ENCODE measurements at places on chromosomes 11 and 22. TPM values are rescaled to one million over a fixed set of nuclear protein-coding genes. Genes with fewer than 3 reads are reported as not detected.

DNA sequence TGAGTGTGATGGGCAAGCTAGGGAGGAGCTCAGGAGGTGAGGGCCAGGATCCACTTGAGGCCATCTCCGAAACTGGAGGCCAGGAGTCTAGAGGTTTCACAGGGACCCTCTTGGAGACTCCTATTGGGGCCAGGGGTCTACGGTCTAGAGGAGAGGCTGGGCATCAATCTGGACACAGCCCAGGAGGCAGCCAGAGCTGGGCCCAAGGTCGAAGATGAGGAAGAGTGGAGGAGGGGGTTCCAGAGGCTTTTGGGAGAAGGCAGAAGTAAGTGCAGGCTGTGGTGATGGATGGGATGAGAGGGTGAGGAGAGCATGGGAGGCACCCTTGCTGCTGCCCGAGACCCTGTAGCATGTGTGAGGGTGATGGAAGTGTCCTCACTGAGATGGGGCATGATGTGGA, 56.6 kb downstream of the LRRC32 start:
- H3K4me1 ChIP-seq: peaks cover 16% of the 10 kb centered on the region
- peak overlapping the region; percentile 57 for H3K27ac ChIP-seq
- peaks cover 3% of the 10 kb centered on the region for H3K36me3 ChIP-seq

GRCh38 chr11:31102875-31103274, 266.7 kb downstream of the DCDC1 start:
- no peaks in the 10 kb centered on the region for H3K4me1 ChIP-seq
- no peak overlapping the region for H3K27ac ChIP-seq
- no peaks in the 10 kb centered on the region for H3K36me3 ChIP-seq
- no peak for DNase-seq

- DNase-seq: no peak
- no peaks in the 10 kb centered on the region for H3K36me3 ChIP-seq
- H3K27me3 ChIP-seq: peaks cover 3% of the 10 kb centered on the region
- H3K27ac ChIP-seq: no peak overlapping the region
These were observed 5.3 kb downstream of the SMIM38 start for GRCh38 chr11:69161117-69161407.

DNA sequence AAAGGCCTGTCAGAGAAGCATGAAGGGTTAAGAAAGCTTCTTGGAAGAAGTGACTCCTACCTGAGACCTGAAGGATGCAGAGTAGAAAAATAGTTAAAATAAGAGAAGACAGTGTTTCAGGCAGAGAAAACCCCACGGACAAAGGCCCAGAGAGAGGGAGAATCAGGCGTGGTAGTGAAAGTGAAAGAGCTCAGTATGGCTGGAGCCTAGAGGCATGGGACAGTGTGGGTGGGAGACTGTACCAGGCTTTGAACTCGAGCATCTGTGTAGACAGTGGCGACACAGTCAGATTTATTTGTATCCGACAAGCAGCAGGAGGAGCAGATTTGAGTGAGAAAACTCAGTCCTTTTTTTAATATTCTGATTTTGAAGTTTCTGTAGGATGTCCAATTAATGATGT, 360.0 kb downstream of the OPCML start:
- H3K4me1 ChIP-seq: peaks cover 23% of the 10 kb centered on the region
- no peak overlapping the region for H3K27ac ChIP-seq
- H3K27me3 ChIP-seq: no peaks in the 10 kb centered on the region
- no peak for DNase-seq

DNA sequence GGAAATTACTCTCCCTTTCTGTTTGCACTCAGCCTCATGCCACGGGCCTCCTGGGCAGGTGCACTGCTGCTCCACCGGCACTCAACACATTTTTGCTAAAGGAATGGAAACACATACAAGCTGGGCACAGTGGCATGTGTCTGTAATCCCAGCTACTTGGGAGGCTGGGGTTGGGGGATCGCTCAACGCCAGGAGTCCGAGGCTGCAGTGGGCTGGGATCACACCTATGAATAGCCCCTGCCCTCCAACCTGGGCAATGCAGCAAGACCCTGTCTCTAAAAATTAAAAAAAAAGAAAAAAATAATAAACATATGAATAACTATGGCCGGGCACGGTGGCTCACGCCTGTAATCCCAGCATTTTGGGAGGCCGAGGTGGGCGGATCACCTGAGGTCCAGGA, 30.6 kb downstream of the RRP7A start:
- H3K27ac ChIP-seq: no peak overlapping the region
- H3K4me3 ChIP-seq: no peak overlapping the region
- H3K27me3 ChIP-seq: no peaks in the 10 kb centered on the region
- no peaks in the 10 kb centered on the region for H3K4me1 ChIP-seq
- no peaks in the 10 kb centered on the region for H3K36me3 ChIP-seq

DNA sequence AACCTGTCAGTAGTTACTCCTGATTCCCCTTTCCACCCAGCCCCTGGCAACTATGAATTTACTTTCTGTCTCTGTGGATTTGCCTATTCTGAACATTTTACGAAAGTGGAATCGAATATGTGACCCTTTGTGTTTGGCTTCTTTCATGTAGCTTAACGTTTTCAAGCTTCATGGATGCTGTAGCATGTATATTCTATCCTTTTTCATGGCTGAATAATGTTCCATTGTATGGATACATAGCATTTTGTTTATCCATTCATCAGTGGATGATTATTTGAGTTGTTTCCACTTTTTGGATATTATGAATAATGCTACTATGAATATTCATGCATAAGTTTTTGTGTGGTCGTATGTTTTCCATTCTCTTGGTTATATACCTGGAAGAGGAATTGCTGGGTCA, 9.2 kb upstream of the GLB1L2 start:
- H3K27me3 ChIP-seq: no peaks in the 10 kb centered on the region
- DNase-seq: no peak
- H3K4me1 ChIP-seq: no peaks in the 10 kb centered on the region
- no peak overlapping the region for H3K4me3 ChIP-seq

DNA sequence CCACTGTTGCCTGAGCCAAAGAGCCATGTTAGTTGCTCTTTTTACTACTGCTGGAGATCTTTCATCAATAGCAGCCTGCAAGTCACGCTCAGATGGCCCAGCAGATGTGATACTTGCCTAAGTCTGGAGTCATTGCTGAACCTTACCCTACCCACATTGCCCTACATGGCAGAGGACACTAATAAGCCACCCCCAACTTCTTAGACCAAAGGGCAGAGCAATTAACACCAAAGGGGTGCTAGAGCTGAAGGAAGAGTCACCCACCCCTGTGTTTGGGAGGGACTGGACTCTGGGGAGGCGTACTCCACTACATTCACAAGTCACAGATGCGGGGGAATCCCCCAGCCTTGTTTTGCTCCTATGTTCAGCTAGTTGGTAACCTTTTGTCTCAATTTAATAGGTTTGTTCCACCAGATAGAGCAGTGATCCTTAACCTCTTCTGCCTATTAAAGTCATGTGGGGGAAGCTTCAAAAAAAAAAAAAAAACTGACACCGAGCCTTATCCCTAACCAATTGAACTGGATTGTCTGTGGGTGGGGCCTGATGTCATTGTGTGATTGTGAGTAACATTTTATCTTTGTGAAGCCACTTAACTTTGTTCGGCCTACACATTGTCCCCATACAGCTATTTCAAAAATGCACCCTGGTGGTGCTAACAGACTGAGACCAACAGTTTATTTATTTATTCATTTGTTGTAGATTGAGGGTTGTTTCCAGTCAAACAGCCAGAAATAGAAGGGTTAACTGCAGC, 13.1 kb downstream of the ADM start:
- no peak overlapping the region for H3K27ac ChIP-seq
- H3K27me3 ChIP-seq: peaks cover 3% of the 10 kb centered on the region
- H3K36me3 ChIP-seq: no peaks in the 10 kb centered on the region
- no peak overlapping the region for H3K4me3 ChIP-seq
- peaks cover 21% of the 10 kb centered on the region for H3K4me1 ChIP-seq
- no peak for DNase-seq

GRCh38 chr11:123838199-123838598, 32.0 kb upstream of the OR6M1 start:
- peaks cover 6% of the 10 kb centered on the region for H3K27me3 ChIP-seq
- no peaks in the 10 kb centered on the region for H3K36me3 ChIP-seq
- no peak for DNase-seq
- H3K4me1 ChIP-seq: peaks cover 10% of the 10 kb centered on the region
- H3K27ac ChIP-seq: no peak overlapping the region

DNA sequence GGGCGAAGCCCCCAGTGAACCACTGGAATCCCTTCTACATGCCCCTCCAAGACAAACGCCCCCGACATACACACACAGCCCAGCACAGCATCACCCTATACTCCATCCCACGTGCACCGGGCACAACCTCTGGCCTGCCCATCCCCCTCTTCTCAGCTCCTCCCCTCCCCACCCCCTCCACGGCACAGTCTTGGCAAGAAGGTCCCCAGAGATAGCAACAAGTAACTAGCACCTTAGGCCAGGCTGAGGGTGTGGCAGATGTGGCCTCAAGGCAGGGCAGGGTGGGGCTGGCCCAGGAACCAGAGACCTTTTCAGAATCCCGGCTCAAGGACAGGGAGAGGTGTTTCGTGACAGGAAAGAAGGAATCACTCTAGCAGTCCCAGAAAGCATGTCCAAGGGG, 54.3 kb downstream of the CYTH4 start:
- H3K4me1 ChIP-seq: no peaks in the 10 kb centered on the region
- H3K4me3 ChIP-seq: no peak overlapping the region
- no peaks in the 10 kb centered on the region for H3K36me3 ChIP-seq
- DNase-seq: no peak
- peaks cover 18% of the 10 kb centered on the region for H3K27me3 ChIP-seq
- no peak overlapping the region for H3K27ac ChIP-seq

GRCh38 chr11:16318320-16318719, 38.0 kb downstream of the SOX6 start:
- no peak overlapping the region for H3K27ac ChIP-seq
- H3K4me1 ChIP-seq: peaks cover 12% of the 10 kb centered on the region
- no peak for DNase-seq
- no peaks in the 10 kb centered on the region for H3K36me3 ChIP-seq

Gene IL10RA
- 0.82 TPM for total RNA-seq

Gene SAA4
- total RNA-seq: not detected
